ENCODE measurements at places on chromosomes 13 and 19.

DNA sequence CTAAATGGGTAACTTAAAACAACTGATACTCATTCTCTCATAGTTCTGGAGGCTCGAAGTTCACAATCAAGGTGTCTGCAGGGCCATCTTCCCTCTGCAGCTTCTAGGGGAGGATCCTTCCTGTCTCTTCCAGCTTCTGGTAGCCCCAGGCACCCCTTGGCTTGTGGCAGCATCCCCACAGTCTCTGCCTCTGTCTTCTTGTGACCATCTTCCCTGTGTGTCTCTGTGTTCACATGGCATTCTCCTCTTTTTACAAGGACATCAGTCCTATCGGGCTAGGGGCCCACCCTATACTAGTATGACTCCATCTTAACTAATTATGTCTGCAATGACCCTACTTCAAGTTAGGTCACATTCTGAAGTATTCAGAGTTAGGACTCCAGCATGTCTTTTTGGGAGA, 73.5 kb downstream of the ANKRD10 start:
- no peak for DNase-seq

DNA sequence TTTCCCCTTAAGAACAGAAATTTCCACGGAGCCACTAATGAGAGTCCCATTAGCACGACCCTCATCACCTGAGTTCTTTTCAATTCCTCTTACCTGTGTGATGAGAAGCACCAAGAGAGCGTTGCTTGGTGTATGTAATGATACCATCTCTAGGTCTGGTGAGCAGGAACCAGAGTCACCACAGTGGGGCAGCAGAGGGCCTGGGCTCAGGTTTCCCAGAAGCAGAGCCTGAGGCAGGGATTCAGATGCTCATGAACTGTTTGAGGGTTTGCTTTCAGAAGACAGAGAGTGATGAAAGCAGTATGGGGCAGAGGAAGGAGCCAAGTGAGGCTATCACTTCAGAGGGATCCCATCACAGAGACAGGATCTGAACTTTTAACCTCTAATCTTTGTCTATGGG, 3.1 kb upstream of the PTPRH start:
- no peak for DNase-seq

DNA sequence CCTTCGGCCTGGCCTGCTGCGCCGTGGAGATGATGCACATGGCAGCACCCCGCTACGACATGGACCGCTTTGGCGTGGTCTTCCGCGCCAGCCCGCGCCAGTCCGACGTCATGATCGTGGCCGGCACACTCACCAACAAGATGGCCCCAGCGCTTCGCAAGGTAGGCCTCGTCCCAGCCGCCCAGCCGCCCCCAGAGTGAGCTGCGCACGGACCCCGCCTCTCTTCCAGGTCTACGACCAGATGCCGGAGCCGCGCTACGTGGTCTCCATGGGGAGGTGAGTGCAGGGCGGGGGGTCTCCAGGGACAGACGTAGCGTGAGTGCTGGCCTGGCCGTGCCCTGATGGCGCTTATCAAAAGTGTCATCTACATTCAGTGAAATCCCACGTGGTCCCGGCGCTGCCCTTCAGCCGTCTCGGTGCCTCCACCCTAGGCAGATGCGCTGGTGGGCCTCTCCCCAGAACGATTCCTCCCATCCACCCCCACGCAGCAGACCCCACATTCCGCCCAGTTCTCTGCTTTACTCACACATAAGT, 7.2 kb downstream of the NDUFS7 start:
- no peak for DNase-seq

GRCh38 chr19:11261971-11262839, at the start of gene DOCK6:
Gene DOCK6, minus strand, starts transcription at chr19:11262524. Its CDS starts 84 bp downstream, at chr19:11262440.
- no peak for DNase-seq

- DNase-seq, result no peak
These were observed 304 bp downstream of the TSPAN16 start for GRCh38 chr19:11296264-11296663.

DNA sequence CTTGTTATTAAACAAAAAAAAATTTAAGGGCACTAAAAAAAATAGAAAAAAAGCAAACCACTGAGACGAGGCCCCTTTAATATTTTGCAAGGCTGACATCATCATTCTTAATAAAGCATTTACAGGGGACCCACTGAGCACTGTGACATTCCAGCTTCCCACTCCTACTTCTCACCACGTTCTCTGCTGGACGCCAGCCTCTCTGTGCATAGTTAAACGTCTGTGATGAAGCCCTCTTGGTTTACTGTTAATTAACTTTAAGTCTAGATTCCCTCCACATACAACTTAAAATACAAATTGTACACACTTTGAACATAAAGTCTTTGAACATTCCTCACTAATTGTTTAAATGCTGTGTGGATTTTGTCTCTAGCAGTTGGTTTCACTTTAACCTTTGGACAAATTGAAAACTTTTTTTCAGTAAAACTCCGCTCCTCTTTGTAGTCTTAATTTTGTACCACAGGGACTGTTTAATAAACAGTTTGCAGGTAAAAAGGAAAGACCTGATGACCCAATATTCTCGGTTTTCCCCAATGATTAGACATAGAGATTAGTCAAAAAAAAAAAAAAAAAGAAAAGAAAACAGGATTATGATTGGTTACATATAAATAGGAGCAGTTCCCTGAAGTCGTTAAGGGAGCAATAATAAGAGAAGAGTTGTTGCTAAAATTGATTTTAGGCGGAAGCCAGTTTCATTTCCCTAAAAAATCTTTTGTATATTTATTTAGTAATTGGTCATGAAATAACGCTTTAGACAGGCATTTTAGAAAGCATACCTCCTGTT, 219.8 kb downstream of the MZT1 start:
- DNase-seq, result no peak

GRCh38 chr13:95250961-95251360, 50.3 kb downstream of the ABCC4 start:
- no peak for DNase-seq

DNA sequence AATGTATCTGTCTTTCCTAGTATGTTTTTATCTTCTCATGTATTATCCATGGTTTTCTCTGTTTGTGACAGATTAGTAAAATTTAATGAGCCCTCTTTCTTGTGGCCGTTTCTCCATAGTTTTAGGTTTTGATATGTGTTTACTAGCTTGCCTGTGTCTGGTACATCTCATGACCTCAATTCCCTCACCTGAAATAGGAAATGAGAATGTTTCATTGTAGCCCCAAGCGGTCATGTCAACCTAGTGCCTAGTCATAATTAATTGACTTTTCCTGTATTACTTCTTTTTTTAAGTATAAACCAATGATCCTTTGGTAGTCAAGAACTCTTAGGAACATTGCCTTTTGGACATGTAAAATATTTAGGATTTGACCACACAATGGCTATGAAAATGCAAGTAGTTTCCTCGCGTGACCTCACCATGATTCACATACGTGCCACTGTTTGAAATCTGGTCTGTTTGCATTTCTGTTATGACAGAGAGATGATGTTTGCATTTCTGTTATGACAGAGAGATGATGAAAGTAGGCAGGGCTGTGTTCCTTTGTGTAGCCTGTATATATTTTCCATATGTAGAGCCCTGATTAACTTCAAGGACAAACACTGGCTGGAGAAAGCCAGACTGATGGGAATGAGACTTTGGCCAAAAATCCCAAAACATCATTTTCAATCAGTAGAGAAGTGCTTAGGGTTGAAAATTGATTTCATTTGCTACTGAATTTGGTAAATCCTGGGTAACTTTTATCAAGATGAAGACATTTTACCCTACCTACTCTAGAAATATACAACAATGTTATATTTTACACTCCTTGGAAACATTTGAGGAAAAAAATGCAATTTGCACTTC, 104.8 kb downstream of the TNFRSF19 start:
- DNase-seq, result no peak

DNA sequence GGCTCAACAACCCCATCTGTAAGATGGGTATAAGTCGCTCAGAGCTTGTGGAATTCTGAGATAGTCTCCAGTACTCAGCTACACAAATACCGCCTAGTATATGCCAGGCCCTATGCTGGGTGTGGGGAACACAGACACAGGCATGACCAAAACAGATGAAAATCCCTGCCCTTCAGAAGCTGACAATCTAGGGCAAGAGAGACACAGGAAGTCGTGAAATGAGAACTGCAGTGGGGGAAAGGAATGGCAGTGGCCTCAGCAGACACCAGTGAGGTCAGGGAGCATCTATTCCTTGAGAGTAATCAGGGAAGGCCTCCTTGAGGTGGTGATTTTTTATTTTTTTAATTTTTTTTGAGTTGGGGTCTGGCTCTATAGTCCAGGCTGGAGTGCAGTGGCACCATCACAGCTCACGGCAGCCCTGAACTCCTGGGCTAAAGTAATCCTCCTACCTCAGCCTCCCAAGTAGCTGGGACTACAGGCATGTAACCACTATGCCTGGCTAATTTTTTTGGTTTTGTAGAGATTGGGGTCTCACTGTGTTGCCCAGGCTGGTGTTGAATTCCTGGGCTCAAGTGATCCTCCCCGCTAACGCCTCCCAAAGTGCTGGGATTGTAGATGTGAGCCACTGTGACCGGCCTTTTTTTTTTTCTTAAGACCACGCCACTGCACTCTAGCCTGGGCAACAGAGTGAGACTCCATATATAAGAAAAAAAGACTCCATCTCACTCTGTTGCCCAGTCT, 3.2 kb downstream of the TMIGD2 start:
- DNase-seq, result no peak

DNA sequence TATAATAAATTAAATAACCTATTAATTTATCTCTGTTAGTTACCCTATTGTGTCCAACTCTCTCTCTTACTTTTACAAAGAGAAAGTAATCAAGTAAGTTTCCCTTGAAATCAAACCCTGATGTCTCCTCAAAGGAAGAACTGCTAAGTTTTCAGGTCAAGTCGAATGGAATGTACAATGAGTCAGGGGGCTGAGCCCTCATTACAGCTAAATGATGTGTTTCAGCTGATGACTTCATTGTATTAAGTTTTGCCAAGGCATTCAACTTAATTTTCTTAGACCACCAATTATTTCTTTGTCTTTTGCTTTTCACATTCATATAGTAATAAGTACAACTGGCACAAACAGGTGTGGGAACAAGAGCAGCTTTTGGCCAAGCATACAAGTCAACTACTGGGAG, 54.7 kb upstream of the DCT start:
- no peak for DNase-seq
